ENCODE measurements at places on chromosomes 4 and X.

DNA sequence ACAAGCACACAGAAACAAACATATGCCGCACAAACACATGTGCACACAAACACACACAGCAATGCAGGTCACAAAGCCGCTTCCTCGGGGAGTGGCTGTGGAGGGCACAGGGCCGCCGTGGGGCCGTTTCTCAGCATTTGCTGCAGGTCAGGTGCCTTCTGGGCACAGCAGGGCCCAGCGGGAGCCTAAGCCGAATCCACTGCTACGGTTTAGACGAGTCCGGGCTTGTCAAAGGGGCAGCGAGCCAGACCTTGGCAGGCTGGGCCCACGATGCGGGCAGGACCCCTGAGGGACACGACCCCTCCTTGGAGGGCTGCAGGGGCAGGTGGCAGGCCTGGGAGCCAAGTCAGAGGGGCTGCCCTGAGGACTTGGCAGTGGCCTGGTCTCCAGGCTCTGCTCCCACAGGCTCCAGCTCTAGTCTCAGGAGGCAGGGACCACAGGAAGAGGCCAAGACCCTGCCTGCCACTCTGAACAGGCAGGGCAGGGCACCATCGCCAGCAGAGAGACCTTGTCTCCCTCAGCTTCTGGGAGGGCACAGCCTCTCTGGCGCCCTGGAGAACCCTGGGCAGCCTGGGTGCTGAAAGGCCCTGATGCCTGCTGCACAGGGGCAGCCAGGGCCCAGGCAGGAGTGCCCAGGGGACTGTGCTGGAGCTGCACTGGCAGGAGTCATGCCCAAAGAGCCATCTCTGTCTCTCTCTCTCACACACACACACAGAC, 5.5 kb upstream of the ATP2B3 start:
- DNase-seq: no peak

GRCh38 chrX:150966235-150966634, 16.9 kb upstream of the HMGB3 start:
- DNase-seq: no peak

GRCh38 chrX:103573202-103573601, 12.1 kb upstream of the TCEAL4 start:
- no peak for DNase-seq

GRCh38 chr4:7893539-7893938, 46.1 kb downstream of the AFAP1 start:
- no peak for DNase-seq

- no peak for DNase-seq
Measured at GRCh38 chrX:31392513-31392912, 320.7 kb upstream of the FTHL17 start.

DNA sequence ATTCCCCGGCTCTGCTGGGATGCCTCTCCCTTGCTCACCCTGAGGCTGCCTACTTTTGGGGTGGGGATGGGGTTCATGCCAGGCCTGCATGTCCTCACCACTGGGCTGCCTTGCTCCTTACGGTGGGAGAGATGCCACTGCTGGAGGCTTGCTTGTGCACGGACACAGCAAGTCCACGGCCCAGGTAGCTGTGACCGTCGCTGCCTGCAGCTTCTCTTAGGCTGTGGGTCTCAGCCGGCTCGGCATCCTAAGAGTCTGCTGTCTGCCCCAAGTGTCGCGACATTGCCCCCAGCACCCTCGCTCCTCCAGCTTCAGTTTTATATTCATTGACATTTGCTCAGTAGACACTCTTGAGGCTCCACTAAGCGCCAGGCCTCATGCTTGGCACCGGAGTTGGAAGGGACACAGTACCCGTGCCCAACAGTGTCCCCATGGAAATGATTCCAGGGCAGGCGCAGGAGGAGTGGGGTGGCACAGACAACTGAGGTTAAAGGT, 58.3 kb downstream of the TBC1D14 start:
- no peak for DNase-seq

- no peak for DNase-seq
Measured at GRCh38 chr4:153170407-153170806, 33.8 kb upstream of the TRIM2 start.

DNA sequence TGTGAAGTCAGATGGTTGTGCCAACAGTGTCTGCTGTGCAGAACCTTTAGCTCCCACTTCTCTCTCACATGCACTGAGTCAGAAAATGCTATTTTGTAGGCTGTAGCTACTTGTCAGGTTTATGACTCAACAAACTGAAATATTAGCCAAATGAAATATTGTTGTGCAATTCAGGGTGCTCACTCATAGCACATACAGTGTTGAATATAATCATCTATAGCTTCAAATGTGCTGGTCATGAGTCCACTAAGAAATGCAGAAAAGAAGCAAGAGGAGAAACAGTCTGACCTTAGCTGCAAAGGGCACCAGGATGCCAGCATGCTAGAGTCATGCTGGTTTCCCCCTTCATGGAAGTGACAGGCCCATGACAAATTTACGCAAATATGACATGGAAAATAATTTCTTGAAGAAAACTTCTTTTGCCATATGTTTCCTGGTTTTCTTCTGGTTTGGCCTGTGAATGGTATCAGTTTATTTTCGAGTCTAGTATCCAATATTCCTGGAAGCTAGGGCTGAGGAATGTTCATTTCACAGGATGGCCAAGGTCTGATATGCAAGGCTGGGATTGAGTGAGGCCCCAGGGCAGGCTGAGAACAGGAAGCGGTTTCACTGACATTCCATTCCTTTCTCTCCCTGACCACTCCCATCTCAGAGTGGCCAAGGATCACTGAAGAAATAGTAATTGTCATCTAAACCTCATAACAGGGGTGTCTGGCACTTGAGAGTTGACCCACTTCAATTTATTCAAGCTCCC, 10.3 kb upstream of the CXCL2 start:
- no peak for DNase-seq

DNA sequence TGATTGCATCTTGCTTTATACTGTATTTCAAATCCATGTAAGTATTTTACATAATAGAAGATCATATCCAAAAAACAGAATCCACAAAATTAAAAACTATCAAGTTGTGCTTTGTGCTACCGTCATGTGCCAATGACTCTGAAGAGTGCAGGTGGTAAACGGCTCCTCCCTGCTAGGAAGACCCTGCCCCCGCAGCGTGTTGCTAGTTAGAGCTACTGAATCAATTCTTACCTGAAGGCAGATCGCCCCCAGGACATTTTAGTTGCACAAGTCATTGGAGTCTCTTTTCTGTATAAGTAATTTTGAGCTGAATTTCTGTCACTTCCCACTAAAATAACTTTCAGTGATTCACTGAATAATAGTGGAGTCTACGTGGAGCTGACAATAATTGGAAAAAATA, 599.5 kb upstream of the ZFP42 start:
- no peak for DNase-seq

GRCh38 chr4:83180431-83180968, 66.0 kb upstream of the PLAC8 start:
- DNase-seq: no peak

DNA sequence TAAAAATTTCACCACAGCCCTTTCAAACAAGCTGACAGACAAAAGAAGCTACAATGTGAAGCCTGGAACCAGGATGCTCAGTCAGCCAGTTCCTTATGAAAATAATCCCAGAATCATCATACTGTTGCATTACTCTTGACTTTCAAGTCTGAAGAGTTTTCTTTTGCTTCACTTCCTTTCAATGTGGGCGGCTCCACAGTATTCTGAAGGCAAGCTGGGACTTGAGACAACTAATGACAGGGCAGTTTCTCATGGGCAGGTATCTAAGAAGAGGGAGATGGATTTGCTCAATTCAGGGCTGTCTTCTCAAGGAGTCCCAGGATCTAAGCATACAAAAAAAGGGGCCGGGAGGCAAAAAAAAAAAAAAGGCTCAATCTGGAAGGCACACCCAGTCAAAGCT, 173.4 kb downstream of the PAPSS1 start:
- DNase-seq: no peak

Data from stimulated activated CD8-positive, alpha-beta memory T cell treated with anti-CD3 and anti-CD28 coated beads, Interleukin-2, amount 100 ng/mL, for 1 hour (primary cell).